H7 (cell line): ENCODE measurements at places on chromosomes 2 and 18. TPM values are rescaled to one million over a fixed set of nuclear protein-coding genes. Genes with fewer than 3 reads are reported as not detected.

Gene CXCR2
- total RNA-seq: not detected in 2 replicates

Gene FSIP2
- 1.9 and 2.6 TPM in 2 replicates for total RNA-seq

Gene DHX57
- total RNA-seq: 16.2 and 16.3 TPM in 2 replicates

Gene BCL11A
- total RNA-seq: 30.5 and 34.9 TPM in 2 replicates

Gene GPAT2
- 0.14 and 0.44 TPM in 2 replicates for total RNA-seq

Gene EML6
- total RNA-seq: 0.52 and 1.0 TPM in 2 replicates

Gene CNDP1
- not detected in 2 replicates for total RNA-seq

Gene GALR1
- 0.15 and 0.17 TPM in 2 replicates for total RNA-seq

Gene UGT1A5
- total RNA-seq: not detected in 2 replicates

Gene CD207
- total RNA-seq: not detected in 2 replicates

Gene GLI2
- total RNA-seq: 37.3 and 41.4 TPM in 2 replicates

Gene CHRNG
- not detected in 2 replicates for total RNA-seq

Gene UGT1A10
- not detected in 2 replicates for total RNA-seq

DNA sequence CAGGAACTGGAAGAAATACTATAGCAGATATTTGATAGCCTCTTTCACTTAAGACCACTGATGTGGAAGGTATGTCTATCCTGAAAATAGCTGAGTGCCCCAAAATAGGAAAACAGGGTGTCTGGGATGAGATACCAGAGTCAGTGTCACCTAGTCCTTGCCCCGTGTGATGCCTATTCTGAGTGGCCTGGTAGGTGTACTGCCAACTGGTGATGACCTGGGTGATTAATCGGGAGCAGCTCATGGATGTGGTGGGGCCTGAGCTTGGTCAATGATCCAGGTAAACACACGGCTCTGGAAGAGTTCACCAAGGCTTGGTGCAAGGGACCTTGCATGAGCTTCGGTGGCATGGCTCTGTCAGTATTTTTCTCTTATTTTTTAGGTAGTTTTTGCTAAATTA is 95.2 kb downstream of the TANC1 start:
- DNase-seq: no peak

- peak; percentile 60 for DNase-seq
These were observed 26.8 kb downstream of the ADRA2B start for GRCh38 chr2:96089356-96090195.

DNA sequence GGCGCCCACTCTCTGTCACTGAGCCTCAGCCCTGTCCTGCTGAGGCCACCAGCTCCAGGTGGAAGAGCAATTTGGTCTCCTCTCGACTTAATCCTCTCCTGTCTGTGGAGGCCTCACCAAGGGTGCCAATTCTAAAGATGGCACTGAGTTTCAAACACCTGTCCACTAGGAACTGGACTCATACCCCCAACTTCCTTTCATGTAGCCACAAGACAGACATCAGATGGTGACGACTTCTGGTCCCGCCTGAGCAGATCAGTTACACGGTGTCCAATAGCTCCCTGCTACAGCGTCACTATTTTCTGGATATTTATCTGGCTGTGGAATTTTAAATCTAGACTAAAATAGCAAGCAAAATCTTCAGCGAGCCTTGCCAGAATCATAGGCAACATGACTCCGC is 24.5 kb upstream of the SP5 start:
- no peak for DNase-seq

- peak; percentile 8 for DNase-seq
These were observed 57.1 kb downstream of the TRIB2 start for GRCh38 chr2:12773586-12774394.

- peak; percentile 48 for DNase-seq
These were observed 35.0 kb downstream of the SNED1 start for GRCh38 chr2:241033336-241033987.

DNA sequence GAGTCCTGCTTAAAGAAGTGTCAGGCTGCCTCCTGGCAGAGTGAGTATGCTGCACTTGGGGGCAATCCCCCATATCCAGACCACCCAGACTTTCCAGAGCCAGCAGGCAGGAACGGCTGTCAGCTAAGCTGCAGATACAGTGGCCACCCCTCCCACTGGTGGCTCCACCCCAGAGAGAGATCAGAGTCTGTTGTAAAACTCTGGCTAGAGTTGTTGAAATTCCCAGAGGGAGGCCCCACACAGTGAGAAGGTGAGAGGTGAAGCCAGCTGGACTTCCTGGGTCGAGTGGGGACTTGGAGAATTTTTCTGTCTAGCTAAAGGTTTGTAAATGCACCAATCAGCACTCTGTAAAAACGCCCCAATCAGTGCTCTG is 533.8 kb upstream of the ACVR2A start:
- no peak for DNase-seq

DNA sequence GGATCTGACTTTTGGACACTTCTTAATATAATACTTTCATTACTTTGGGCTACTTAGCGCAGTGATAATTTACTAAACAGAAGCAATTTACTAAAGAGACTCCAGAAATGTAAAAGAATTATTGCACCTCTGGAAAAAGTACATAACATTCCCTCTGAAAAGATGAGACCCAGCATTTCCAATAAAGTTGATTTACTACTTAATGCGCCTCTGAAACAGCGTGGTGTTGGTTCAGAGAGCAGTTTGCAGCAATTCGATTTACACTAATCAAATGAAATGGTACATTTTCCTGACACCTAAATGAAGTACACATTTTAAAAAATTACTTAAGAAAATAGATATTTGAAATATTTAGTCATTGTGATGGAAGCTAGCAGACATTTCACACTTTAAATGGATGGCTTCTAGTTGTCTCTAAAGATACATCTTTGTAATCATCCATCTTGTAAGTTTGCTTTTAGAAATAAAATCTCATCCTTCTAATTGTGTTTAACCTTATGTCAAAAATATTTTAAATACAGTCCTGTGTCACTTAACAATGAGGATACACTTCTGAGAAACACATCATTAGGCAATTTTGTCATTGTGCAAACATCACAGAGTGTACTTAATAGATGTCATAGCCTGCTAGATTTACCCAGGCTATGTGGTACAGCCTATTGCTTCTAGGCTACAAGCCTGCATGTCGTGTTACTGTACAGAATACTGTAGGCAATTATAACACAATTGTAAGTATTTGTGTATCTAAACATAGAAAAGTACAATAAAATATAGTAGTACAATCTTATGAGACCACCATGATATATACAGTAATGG is 284.6 kb upstream of the UBE2E3 start:
- DNase-seq: no peak

DNA sequence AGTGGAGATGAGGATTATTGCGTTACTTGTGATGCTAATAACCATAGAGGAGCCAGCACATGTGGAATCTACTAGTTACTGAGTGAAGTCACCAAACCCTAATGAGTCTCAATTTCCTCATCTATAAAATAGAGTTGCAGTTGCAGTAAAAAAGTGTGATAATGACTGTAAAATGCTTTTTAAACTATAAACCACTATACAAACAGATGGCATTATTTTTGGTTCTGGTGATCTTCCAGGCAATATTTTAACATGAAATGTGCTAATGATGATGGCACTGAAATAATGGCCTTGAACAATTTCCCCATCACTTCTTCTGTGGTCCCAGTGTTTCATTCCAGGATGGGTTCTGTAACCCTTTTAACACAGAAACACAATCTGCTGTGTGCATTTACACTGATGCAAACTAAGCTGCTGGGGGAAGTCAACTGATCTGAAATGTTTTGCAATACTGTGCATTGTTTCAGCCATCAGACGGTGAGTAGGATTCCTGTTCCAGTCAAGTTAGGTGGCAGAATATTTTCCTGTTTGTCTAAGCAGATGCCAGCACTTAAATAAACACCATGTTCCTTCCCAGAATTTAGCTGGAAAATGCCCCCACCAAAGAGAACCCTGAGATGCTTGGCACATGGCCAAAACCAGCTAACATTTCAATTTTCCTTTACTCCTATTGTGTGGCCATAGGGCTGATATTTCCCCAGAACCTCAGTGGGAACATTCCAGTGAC is 52.6 kb downstream of the TACR1 start:
- no peak for DNase-seq

DNA sequence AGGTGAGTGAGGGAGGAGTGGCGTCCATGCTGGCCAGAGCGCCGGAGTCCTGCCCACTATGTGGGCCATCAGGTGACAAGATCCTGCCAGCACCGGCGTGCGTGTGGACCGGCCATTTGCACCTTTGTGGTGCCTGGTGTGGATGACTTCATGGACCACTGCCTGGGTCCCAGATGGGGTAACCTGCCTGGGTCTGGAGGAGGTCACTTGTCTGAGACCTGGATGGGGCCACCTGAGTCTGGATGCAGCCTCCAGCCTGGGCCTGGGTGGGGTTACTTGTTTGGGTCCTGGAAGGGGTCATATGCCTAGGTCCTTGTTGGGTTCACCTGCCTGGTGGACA is 299.6 kb downstream of the NDUFA10 start:
- no peak for DNase-seq

GRCh38 chr18:38709122-38709521 is 1143.5 kb upstream of the CELF4 start:
- DNase-seq: no peak

DNA sequence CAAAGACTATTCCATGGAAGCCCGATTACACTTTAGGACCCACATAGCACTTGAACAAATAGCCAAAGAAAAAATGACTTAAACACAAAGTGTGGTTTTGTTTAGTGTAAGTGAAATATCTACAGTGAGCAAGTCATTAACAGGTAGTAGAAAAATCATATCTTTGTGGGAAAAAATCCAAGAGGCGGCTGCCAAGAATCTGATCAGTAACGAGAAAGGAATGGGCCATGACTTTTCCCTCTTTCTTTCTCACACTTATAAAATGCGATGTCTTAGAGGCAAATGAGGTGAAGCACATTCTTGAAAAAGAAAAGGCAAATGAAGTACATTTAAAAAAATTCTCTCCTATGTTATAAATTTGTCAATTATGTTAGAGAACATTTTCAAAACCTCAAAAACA is 12.9 kb upstream of the GEMIN6 start:
- no peak for DNase-seq

DNA sequence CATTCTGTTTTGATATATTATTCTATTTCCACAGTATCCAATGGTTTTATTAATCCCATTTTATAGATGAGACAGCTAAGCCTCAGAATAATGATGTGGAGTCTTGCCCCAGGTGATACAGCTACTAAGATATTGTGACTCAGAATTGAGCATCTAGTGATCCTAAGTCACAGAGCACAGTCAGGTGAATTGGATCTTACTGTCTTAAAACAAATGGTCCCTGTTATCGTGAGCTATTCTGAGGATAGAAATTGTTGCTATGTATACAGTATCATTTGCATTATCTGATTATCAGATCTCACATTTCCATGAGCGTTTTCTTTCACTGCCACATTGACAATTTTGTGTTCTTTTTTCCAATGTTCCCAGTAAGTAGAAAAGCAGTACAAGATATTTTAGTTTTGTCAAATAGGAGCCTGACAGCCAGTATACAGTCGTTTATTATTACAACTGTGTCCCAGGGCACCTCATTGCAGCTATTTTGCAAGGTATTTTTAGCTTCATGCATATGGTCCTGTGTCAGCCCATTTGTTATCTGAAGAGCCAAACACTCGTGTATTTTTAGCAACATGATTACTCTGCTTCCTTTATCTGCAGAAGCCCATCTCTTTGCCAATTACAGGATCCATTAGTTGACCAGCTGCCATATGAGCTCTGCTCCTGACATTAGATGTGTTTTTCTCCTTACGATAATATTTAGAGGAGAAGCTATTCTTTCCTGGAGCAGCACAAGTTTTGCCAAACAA is 25.1 kb upstream of the SGPP2 start:
- DNase-seq: no peak

GRCh38 chr2:240284503-240285259 is 144.2 kb upstream of the OTOS start:
- no peak for DNase-seq

DNA sequence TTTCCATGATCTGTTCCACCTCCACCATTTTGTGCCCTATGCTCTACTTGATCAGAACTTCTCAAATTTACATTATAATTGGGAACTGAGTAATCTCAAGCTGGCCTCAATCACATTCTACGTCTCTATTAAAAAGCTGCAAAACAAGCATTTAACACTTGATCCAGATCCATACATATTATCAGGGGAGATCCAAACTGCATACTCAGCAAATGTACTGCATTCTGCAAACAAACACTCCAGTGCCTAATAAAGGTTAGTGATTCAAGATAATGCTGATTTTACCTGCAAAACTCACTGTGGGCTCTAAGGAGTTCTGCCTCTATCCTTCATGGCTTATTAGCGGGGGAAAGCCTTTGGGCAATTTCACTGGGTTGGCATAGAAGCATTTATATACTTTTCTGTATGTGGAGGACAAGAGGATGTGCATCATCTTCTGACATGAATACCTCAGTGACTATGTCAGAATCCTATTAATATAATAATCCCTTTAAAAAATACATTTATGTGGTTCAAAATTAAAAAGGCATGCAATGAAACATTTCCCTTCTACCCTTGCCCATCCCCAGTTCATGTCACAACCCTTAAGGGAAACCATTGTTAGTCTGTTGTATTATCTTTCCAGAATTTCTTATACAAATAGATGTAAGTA is 40.2 kb downstream of the GALNT14 start:
- DNase-seq: no peak

DNA sequence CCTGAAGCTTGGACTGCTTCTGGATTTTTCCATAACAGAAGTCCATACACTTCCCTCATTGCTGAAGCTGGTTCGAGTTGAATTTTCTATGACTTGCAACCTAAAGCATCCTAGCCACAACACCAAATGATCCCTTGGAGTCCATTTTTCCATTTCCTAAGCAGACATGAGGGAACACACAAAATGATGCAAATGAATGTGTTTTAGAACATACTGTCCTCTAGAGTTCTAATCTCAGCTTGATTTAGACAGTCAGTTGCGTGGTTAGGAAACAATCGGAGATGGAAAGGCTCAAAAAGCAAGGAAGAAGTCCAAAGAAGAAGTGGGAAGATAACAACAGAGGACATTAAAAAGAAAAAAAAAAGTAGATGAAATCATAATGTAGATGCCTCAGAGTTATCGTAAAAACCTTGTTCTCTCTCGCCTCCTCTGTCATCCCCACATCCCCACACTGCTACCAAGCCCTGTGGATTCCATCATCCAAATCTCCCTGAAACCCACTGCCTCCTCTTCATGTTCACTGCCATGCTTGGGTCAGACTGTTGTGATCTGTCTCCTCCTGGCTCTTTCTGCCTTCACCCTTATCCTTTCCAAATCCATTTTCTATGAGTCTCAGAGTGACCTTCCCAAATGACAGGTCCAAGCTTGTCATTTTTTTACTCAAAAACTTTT is 58.4 kb downstream of the TMEM247 start:
- DNase-seq: no peak

DNA sequence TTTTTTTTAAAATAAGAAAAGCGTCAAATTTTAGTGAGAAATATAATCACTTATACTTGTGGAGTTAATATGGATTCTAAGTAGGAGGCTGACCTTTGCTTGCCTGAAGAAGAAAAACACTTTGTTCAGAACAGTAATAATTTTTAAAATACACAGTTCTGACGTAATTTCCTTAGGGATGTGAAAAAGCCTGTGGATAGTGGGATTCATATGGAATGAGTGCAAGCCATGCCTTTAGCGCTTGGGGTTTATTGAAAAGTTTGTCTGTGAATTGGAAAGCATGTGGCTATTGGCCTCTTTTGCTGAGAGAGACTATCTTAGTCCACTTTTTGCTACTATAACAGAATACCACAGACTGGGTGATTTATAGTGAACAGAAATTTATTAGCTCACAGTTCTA is 151.3 kb downstream of the CCDC85A start:
- no peak for DNase-seq

- DNase-seq: no peak
These were observed 307.7 kb downstream of the TNS1 start for GRCh38 chr2:217695033-217695520.
